ENCODE measurements at places on chromosomes 16 and 17.

GRCh38 chr17:7393613-7394451, 493 bp downstream of the PLSCR3 start:
- no peak for DNase-seq

GRCh38 chr17:59329176-59330052, 2.0 kb upstream of the YPEL2 start:
- DNase-seq = peak; percentile 43

- DNase-seq = no peak
These were observed 1.7 kb upstream of the STAT5A start for GRCh38 chr17:42286411-42287221.

GRCh38 chr16:75660726-75661302, 13.2 kb downstream of the TERF2IP start:
- no peak for DNase-seq

- DNase-seq = no peak
These were observed 94.4 kb upstream of the CIBAR2 start for GRCh38 chr16:85206472-85207356.

- no peak for DNase-seq
These were observed 65.6 kb downstream of the TOM1L2 start for GRCh38 chr17:17906418-17907215.

- no peak for DNase-seq
These were observed 26.6 kb upstream of the GSE1 start for GRCh38 chr16:85586380-85587104.

GRCh38 chr16:85812031-85812807, 12.7 kb downstream of the COX4I1 start:
- no peak for DNase-seq

- no peak for DNase-seq
These were observed 30.9 kb downstream of the SOCS1 start for GRCh38 chr16:11224894-11225676.

DNA sequence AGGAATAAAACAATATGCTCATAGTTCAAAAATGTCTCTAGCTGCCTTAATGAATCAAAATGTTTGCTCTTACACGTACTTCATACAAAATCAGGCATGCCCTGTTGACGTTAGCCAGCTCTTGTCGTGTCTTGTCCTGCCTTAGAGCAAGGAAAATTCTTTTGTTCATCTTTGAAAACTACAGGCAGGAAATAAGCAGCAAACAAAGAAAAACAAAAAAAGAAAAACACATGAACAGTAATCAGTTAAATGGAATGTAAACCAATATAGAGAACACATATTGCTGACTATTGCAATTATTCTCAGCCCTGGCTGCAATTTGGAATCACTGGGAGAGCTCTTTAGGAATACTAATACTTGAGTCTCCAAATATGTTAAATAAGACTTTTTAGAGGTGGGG, 1.7 kb downstream of the CAPNS2 start:
- no peak for DNase-seq

DNA sequence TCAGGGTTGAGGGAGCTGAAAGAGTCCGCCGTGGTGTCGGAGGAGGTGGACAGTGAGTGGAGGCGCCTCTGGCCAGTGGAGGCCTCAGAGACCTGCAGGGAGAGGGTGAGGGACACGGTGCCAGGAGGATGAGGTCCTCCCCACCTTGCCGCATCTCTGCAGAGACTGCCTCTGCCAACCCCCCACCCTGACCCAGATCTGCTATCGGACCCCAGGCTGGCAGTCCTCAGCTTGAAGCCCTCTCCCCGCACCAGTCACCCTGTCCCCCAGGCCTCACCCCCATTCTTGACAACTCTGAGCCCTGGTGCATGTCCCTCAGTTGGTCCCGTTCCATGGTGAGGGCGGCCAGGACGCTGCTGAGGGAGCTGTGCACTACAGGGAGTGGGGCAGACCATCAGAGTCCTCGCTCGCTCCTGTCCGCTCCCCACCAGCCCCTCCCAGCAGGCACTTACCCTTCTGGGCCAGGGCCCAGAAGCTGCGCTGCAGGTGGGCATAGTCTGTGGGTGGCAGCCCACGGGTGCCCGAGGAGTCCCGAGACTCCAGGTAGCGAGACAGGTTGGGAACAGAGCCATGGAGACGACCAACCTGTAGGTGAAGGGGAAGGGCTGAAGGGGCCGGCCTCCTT, 5.4 kb downstream of the OSBPL7 start:
- no peak for DNase-seq

- DNase-seq = no peak
These were observed 38.2 kb upstream of the IL21R start for GRCh38 chr16:27363797-27364196.

- DNase-seq = no peak
These were observed 287.2 kb upstream of the HSBP1 start for GRCh38 chr16:83520596-83520995.

- no peak for DNase-seq
These were observed 14.5 kb downstream of the CARD14 start for GRCh38 chr17:80184423-80184714.

GRCh38 chr17:1965556-1966273, 59.4 kb downstream of the RTN4RL1 start:
- no peak for DNase-seq

DNA sequence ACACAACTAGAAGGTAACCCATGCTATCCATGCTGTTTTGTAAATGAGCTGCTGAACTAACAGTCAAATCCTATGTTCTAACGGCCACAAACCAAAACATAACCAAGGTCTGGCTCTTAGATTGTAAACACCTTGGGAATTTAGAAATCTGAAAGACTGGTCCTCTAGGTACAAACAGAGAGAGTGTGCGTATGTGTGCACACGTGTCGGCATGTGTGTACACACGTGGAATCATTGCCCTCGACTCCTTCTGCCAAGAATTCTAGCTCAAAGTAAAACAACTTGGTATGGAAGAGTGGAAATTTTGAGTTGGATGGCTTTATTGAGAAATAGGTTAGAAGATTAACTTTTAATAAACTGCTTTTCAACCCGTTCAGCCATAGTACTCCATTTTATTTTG, 18.1 kb upstream of the GHDC start:
- DNase-seq = no peak

DNA sequence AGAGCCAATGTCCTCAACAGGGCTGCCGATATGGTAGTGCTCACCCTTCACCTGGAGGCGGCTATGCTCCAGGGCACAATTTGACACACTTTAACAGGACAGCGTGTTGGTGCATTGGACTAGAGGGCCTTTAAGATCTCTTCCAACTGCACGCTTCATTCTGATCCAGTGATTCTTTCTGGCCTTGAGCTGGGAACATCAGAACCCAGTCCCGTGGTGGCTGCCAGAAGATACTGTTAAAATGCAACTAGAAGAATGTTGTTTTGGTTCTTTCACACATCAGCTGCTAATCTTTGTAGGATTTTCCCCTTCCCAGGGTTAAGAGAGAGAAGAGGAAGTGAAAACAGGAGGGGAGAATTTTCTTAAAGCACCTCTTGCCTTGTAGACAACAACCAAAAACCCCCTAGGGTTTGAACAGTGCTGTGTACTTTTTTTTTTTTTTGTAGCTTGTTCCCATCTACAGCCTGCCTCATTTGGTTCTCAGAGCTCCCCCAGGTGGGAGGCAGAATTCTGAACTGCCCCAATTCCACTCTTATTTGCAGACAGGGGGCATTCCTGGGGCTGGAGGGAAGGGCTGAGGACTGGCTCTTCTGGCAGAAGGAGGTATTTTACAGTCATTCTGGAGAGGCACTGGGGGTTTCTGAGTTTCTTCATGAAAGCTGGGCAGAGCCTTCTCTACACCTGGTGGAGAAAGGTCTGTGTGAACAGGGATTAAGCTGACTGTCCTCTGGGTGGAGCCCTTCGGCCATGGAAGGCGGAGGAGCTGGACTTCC, 32.4 kb downstream of the SMARCE1 start:
- DNase-seq = peak; percentile 4

GRCh38 chr17:78378225-78379130, at the start of gene PGS1:
Gene PGS1 (plus strand): TSS chr17:78378649. CDS start chr17:78378666, 17 bp downstream.
- DNase-seq = no peak

GRCh38 chr17:50483266-50483665, 4.6 kb downstream of the RSAD1 start:
- no peak for DNase-seq

DNA sequence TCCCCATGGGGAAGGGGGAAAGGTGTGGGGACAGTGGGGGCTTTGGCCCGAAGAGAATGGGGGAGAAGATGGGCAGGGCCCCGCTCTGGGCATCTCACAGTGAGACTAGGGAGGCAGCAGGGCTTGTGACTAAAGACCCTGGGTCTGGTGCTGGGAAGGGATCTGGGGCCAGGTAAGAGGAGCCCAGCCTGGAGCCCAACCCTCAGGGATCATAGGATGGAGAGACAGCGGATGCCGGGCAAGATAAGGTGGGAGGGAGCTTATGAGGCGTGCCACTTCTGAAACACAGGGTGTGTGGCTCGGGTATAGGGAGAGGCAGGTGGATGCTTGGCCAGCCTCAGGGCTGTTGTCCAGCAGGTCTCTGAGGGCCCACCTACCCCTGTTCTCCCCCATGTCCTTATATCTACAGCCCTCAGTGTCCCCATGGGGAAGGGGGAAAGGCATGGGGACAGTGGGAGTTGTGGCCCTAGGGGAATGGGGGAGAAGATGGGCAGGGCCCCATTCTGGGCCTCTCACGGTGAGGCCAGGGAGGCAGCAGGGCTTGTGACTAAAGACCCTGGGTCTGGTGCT, 15.4 kb downstream of the USP6 start:
- DNase-seq = no peak

GRCh38 chr17:57867126-57867525, 17.3 kb upstream of the MRPS23 start:
- no peak for DNase-seq

- DNase-seq = no peak
These were observed 403.3 kb upstream of the TNRC6C start for GRCh38 chr17:77555121-77555591.

DNA sequence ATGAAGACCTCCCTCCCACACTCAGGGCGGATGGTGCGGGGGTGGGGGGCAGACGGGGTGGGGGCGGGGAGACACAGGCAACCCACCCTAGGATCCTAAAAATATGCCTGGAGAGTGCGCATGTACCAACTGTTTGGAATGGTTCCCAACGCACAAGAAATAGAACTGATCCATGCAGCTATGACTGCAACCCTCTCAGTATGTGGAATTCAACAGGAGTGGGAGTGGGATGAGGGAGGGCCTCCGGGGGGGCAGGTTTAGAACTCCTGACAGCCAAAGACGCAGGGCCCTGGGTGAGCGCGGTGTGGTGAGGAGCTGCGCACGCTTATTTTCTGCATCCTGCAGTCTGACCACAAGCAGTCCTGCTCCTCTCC, 1.1 kb upstream of the P2RX5 start:
- DNase-seq = no peak

- DNase-seq = no peak
These were observed 528 bp downstream of the ITFG1 start for GRCh38 chr16:47460359-47460710.

DNA sequence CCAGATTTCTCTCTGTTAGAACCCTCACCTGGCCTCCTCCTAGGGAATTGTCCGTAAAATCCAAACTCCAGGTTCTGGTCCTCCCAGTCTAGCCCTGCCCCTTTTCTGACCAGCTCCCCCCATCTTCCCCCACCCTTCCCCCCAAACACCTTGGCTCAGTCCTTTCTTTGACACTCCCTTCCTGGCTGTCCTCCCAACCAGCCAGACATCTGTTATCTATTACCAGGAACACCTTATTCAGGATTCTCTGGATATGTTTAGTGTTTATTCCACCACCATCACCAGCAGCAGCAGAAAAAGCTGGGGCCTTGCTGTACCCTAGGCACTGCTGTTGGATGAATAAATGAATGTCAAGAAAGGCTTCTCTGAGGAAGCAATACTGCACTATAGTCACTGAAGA, 4.0 kb upstream of the CMTM3 start:
- no peak for DNase-seq

- no peak for DNase-seq
These were observed 62.7 kb downstream of the SEC14L1 start for GRCh38 chr17:77203436-77203835.

DNA sequence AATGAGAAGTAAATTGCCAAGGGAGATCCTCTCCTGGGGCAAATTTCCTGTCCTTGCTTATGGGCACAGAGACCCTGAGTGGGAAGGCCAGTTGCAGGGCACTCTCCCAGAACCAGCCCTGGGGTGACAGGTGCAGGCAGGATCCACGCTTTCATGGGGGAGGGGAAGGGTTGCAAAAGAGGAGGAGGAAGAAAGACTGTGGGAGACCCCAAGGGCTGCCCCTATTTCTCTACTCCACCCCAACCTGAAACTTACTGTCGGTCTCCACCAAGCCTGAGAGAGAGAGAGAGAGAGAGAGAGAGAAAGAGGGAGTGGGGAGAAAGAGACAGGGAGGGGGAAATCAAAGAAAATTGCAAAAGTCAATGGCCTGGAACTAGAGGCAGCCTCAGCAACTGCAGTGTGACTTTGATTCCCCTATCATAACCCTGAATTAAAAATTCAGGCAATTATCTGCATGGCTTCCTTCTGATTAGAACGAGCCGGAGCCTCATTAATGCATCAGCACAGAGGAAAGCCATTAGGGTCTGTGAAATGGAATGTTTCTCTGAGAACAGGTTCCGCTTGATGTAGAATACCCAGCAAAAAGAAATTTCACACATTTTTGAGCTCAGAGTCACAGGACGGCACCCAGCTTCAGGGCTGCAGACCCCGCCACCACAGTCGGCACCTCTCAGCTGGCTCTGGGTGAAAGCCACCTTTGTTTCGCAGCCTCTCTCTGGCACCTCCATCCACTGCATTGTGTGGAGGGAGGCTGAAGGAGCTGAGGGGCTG, 45.1 kb upstream of the HNF1B start:
- no peak for DNase-seq

- DNase-seq = no peak
These were observed 7.0 kb downstream of the TERF2 start for GRCh38 chr16:69378760-69379159.

DNA sequence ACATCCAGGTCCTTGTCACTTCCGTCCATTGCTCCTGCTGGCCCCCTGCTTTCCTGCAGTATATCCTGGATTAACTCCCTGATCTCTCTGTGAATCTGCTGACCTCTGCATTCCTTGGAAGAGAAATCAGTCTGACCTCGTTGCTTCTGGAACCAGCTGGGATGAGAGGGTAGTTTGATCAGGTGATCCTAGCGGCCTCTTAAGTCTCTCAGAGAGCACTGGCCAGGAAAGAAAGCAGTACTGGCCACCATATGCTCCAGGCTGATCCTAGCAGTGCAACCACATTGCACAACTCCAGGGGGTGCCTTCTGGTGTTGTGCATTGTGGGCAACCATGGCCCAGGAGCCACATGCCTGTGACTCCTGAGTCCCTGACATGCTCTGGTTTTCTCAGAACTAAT, 79.2 kb downstream of the ARHGAP23 start:
- no peak for DNase-seq

DNA sequence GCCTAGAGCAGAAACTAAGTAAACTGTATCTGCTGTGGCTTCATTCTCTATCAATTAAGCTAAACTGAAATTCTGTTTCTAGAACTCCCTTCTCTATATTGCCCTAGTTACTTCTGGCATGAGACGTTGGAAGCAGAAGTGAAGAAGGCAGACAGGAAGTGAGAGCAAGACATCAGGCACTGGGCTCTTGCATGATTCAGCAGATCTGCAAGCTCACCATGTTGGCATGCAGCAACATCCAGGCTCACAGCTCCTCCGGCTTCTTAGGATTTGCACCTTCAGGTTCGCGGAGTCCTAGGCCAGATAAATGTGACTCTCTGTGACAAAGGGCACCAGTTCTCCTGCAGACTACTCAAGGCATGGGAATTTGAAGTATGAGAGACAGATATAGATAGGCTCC, 148.3 kb downstream of the CDH8 start:
- peak; percentile 41 for DNase-seq

Data from skeletal muscle cell (primary cell).